ENCODE measurements at places on chromosomes 11 and 22.

DNA sequence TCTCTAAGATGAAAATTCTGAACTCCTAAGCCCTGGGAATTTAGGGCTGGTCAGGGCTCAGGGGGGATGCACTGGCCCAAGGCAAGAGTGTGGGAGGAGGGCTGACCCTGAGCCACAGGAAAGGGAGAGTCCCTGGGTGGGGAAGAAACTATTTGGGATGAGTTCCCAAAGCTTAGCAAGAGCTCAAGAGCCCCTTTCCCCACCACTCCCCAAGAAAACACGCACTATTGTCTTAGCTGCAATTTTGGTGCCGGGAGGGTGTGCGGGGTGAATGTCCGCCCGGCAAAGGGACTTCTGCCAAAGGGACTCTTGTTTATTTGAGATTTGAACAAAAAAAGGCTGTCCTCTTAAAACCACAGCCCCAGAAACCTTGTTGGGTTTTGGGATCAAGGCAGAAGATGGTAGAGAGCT is 37.0 kb downstream of the KIAA1671 start:
- no peak for DNase-seq

DNA sequence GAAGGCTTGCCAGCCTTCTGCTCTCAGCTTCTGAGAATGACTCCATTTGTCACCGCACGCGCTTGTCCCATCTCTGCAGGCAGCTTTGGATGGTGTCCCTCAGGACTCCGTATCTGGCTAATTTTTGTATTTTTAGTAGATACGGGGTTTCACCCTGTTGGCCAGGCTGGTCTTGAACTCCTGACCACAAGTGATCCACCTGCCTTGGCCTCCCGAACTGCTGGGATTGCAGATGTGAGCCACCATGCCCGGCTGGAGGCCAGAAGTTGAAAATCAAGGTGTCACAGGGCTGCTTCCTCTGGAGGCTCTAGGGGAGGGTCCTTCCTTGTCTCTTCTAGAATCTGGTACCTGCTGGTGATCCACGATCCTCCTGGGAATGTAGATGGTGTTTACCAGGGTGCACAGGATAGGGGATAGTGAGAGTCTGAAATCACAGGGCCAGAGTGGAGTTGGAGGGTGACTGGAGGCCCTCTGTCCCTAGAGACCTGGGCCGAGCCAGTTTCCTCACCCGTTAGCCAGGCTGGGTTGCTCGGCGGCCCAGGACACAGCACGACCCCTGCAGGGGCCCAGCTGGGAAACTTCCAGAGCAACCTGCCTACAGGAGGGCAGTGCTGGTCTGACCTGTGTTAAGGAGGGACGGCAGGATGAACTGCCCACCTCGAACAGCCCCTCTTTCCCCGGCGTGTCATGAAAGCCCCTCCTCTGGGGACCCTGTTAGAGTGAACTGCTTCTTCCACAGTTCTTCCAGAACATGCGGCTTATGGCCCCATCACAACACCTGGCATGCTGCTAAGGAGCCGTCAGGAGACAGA is 48.9 kb upstream of the SHANK2 start:
- no peak for DNase-seq

- DNase-seq: no peak
Observed at GRCh38 chr11:112127056-112127455, 36.8 kb downstream of the IL18 start.

GRCh38 chr11:91219535-91219934 is 996.7 kb upstream of the CHORDC1 start:
- no peak for DNase-seq

- DNase-seq: no peak
Observed at GRCh38 chr11:128860571-128861361, 6.3 kb downstream of the KCNJ1 start.

GRCh38 chr11:34068111-34068510 is 16.6 kb downstream of the CAPRIN1 start:
- no peak for DNase-seq

DNA sequence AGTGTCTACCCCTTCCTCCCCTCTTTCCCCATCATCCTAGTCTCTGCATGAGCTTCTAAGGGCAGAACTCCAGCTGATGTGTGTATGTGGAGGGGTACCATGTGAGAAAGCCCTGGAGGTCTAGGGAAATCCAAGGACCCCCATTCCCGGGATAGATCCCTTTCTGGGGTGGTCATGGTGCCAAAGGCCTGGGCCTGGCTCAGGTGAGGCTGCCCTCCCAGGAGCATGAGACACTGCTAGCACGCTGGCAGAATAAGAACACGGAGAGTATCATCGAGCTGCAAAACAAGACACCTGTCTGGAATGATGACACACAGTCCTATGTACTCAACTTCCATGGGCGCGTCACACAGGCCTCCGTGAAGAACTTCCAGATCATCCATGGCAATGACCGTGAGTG is 19.6 kb downstream of the TUB start:
- DNase-seq: no peak

GRCh38 chr22:26957897-26958296 is 300.5 kb downstream of the MIAT start:
- no peak for DNase-seq

DNA sequence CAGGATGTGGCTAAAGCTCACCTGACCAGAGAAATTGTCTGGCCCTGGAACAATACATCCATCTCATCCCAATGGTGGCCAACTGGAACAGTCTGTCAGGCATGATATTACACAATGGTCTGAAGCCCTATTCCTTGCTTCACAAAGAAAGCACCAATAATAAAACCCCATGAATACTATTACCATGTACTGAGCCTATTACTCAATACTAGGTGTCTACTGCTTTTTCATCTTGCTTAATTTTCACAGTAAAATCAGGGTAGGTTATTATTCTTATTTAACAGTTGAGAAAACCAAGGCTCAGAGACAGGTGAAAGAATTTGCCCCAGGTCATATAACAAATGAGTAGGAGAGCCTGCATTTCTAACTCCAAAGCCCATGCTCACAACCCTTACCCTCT is 68.9 kb upstream of the CAPRIN1 start:
- no peak for DNase-seq

DNA sequence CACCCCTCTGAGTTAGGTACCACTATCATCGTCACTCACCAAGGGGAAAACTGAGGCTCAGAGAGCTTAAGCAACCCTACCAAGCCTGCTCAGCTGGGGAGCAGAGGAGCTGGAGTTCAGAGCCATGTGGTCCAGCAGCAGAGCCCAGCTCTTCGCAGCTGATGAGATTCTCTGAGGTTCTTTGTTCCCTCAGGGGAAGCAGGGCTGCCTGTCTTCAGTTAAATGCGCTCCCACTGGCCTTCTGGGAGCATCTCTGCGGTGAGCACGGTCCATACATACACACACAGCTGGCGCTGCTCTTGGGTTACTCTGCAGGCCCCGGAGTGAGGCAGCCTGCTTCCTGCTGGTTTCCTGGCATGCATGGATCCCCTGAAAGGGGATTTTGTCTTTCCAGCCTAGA is 5.2 kb upstream of the PTGDR2 start:
- DNase-seq: no peak

- no peak for DNase-seq
Observed at GRCh38 chr11:61730240-61730994, 22.0 kb upstream of the MYRF start.

DNA sequence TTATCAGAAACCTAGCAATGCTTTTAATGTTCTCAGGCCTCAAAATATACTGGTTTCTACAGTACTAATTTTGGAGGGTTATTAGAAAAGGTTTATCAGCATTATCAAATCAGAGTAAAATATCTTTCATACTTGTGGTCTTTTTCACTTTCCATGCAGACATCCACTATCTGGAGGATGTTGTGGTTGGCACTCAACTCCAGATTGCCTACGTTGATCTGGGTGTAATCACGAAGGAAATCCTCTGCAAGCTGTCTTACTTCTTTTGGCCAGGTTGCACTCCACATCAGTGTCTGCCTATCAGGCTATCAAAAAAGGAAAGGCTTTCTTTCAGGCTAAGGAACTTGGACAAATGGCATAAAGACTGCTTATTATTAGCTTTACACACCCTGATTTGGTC is 11.6 kb downstream of the DDX17 start:
- no peak for DNase-seq

- no peak for DNase-seq
Observed at GRCh38 chr22:41970601-41971000, 1.4 kb downstream of the SEPTIN3 start.

DNA sequence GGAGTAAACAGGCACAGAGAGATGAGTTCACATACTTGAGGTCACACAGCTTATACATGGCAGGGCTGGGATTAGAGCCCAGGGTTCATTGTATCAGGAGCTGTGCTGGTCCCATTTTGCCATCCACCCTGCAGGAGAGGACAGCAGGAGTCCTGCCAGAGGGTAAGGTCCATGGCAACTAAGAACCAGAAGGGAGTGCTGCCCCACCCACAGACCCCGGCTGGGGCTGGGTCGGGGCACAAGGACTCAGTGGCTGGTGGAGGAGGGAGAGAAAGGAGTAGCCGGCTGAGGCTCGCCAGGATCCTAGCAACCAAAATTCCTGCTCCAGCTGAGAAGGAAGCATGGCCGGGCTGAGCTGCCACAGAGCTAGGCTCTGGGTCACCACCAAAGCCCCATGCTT is 25.9 kb upstream of the TP53I11 start:
- DNase-seq: no peak

DNA sequence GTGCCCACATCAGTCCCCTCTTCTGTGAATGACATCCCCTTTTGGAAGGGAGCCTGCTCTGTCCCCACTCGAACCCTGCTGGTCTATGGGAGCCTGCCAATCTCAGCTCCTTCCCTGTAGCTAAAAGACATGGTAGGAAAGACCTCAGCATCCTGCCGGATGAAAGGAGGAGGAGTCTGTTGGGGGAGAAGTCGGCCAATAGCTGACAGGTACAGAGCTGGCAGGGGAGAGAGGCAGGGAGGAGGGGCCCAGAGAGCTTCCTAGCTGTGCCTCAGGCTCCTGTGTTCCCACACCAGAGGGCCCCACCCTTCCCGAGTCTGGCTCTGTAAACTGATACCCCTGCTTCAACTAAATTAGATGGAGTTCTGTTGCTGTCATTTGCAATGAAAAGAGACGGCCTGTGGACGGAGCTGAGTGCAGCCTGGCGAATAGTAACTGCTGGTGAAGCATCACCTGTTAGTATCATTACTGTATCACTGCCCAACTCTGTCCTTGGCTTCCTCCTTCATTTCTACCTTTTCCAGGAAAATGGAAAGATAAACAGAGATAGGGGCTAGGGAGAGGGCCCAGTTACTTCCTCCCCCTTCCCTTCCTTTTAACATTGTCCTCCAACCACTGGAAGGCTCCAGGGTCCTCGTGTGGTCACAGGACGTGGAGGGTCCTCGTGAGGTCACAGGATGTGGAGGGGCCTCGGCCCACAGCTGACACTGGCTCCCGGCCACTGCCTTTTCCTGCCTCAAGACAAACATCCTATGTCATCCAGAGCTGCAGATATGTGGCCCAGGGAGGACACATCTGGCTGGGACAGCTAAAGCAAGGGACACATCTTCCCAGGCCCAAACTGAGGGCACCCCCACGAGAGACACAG is 15.1 kb downstream of the FXYD6 start:
- DNase-seq: no peak

DNA sequence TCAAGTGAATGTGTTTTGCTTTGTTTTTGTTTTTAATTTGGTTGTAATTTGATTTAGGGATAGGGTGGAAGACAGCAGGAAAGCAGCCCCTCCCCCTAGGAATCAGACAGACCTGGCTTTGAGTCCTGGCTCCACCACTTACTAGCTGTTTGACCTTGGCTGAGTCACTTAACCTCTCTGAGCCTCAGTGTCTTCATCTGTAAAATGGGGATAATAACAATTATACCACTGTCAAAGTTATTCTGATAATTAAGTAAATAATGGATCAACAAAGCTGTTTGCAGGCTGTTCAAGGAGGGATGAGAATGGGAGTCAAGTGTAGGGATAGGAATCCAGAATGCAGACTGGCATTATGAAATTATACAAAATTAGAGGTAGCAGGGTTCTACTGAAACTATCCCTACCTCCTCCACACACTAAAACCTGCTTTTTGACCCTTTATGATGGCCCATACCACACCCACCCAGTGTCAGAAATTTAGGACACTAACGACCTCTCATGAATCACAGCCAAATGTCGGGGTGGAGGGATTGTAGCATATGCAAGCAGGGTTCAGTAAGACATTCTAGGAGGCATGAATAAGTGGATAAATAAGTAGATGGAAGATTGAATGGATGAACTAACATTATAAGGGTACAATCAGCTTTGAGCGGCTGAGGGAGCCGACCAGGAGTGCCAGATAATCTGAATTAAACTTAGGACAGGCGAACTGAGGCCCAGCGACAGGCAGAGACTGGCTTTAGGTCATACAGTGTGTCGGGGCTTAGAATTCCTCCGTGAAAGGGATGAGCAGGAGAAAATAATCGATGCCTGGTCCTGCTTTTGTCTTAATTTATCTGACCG is 974 bp downstream of the ANAPC15 start:
- DNase-seq: no peak

- DNase-seq: no peak
Observed at GRCh38 chr22:23054531-23055257, 15.6 kb upstream of the GNAZ start.

DNA sequence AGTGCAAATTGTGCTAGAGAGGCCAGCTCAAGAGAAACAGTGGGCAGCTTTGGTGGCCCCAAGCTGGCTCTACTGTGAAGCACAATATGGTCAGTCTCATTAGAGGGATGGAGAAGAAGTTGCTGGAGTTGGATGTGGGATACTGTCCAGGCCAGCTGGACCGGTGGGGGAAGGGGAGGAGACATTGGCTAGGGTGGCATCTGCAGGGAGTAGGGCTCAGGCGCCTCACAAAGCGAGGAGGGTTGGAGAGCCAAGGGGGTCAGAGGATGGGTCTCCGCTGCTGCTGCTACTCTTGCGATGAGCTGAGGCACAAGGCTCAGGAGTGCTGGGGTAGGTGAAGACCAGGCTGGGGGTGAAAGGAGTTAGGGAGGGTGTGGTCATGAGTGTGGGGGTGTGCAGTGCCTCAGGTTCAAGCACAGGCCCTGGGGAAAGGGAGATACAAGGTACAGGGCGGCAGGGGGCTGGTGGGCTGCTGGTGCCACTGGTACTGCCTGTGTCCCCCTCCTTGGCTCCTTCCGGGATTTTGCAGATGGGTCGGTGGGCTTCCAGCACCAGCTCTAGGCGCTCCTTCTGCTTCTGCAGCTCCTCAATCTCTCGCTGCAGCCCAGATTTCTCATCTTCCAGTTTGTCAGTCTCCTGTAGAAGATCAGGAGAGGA is 2.3 kb downstream of the CCDC85B start:
- DNase-seq: no peak

- DNase-seq: no peak
Observed at GRCh38 chr22:35600476-35600875, 16.7 kb downstream of the MB start.

- no peak for DNase-seq
Observed at GRCh38 chr11:79919350-79919749, 478.5 kb upstream of the TENM4 start.

- DNase-seq: no peak
Observed at GRCh38 chr22:33851821-33852384, 68.4 kb downstream of the LARGE1 start.

GRCh38 chr11:72718101-72718501 is 34.1 kb downstream of the ARAP1 start:
- DNase-seq: no peak
